ENCODE measurements at places on chromosomes 12 and 14.
A peak's percentile ranks its signal among the peaks of the same experiment; 100 is the strongest.

DNA sequence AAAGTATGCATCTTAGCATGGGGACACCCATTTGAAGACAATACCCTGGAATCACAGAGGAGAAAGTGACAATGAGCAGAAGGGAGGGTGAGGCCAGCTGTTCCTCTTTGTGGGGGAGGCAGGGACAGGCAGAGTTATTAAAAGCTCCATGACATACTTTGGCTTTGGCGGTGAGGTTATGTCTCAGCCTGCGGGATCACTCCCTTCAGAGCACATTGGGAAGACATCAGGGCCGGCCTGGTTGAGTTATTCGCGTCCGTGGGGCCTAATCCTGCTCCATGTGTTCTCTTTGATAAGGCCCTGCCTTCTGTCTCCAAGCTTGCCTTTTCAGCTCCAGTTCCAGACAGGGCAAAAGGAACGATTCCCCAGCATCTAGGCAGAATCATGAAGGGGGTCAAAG, 98.8 kb upstream of the NTF3 start:
- DNase-seq = no peak

GRCh38 chr14:74915426-74915825, 7.6 kb downstream of the RPS6KL1 start:
- DNase-seq = no peak

DNA sequence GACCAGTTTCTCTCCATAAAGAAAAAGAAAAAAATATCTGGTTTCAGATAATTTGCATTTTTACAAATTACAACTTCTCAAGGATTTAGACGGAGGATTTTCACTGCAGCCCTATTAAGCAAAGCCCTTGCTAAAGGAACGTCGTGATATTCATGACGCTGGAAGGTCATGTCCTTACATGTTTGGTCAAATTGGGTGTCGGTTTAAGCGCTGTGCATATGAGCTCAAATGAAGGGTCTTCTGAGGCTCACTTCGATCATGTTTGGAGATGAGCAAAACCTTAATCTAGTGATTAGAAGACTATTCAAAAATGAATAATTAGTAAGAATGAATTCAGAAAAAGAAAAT, 67.3 kb upstream of the USP15 start:
- no peak for DNase-seq

DNA sequence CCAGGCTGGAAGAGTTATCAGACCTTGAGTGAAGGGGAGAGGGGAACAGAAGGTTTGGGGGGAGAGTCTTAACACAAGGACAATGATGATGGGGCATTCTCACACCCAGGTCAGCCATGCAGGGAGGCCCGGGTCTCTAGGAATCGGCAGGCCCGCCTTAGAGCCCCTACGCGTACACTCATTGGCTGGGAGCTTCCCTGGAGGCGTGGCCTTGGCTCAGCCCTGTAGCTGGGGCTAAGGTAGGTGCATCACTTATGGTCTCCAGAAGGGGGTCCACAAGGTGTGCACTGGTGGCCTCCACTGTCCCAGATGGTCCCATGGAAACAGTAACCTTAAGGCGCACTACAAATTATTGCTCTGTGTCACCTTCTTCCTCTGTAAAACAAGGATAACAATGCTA, 660.1 kb downstream of the MED13L start:
- DNase-seq = no peak

DNA sequence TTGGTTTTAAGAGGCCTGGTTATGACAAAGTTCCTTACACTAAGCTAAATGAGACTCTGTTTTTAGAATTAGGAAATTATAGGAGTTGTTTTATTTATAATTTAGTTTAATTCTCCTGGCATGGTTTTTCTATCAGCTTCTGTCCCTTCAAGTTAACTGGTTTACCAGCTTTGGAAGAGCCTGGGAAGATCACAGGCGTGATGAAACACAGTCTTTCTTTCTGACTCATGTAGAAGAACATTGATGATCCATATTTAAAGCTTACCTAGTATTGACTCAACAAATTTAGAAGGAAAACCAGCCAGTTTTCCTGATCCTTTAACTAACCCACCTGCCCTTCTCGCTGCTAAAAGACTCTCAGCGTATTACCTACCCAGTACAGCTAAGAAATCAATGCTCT, 155.2 kb downstream of the TGFB3 start:
- no peak for DNase-seq

DNA sequence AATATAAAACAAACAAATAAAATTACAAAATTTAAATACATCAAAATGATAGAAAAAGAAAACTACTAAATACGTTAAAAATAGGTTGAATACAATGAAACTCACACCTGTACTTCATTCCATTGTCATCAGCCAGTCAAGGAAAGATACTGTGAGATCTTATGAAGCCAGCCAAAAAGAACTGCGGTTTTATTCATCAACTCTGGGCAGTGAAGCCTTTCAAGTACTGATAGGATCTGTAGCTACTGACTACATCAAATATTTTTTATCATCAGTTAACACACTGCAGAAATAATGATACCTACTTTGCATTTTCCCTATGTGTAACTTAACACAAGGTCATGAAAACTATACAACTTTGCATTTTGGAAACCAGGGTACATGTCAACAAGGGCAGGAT, 46.3 kb upstream of the FAR2 start:
- DNase-seq = no peak

DNA sequence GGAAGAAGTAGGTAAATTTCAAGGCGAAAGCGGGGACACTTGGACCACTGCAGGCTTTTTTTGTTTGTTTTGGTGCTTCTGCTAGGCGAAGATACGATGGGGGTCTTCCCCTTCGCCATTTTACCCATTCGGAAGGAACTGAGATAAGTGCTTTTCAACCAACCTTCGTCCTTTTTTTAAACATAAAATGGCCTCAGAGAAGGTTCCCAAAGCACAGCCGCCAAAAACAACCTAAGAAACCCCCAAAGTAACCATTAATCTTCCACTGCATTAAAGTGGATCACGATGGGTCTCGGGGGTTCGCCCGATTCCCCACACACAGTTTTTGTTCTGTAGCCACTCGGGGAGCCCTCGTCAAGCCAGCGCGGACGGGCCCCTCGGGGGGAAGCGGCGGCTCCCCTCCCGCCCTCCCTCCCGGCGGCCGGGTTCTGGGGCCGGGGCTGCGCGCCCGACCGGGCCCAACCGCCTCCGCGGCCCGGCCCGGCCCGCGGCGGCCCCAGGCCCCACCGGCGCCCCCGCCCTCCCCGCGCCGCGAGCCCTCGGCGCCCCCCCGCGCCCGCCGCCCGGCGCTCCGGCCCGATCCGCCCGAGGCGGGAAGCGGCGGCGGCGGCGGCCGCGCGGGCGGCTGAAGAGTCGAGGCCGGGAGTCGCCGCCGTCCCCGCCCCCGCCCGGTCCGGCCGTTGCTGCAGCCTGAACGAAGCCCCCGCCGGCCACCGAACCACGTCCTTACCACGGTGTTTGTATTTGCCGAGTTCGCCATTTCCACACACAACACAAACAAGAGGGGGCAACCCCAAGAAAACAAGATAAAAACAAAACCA, 790 bp downstream of the GTF2A1 start:
- peak; percentile 81 for DNase-seq

DNA sequence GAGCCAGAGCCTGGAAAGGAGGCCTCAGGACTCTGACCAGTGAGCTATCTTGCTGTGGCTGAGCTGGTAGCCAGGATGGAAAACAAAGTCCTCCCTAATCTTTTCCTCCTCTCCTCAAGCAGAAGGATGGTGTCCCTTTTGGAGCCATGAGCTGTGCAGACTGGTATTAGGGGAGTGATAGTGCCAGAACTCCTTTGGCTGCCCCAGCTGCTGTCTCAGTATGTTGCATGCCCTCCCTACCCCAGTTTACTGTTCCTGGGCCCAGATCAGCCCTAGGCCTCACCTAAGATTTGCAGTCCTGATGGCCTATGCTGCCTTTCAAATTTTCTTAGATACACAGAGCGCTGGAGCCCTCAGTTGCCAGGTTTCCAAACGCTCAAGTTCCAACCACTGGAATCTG, 150.3 kb upstream of the ALG10B start:
- DNase-seq = no peak

DNA sequence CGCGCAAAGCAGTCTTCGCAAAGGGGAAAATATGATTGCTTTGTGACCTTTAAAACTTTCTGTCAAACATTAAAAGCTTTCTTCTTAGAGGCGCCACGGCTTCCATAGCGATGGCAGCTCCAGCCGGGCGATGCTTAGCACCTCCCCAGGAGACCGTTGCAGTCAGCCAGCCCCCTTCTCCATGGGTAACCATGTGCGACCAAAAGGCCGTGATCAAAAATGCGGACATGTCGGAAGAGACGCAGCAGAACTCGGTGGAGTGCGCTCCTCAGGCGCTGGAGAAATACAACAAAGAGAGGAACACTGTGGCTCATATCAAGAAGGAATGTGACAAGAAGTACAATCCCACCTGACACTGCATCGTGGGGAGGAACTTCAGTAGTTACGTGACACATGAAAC, 12.7 kb upstream of the STON2 start:
- DNase-seq = no peak

DNA sequence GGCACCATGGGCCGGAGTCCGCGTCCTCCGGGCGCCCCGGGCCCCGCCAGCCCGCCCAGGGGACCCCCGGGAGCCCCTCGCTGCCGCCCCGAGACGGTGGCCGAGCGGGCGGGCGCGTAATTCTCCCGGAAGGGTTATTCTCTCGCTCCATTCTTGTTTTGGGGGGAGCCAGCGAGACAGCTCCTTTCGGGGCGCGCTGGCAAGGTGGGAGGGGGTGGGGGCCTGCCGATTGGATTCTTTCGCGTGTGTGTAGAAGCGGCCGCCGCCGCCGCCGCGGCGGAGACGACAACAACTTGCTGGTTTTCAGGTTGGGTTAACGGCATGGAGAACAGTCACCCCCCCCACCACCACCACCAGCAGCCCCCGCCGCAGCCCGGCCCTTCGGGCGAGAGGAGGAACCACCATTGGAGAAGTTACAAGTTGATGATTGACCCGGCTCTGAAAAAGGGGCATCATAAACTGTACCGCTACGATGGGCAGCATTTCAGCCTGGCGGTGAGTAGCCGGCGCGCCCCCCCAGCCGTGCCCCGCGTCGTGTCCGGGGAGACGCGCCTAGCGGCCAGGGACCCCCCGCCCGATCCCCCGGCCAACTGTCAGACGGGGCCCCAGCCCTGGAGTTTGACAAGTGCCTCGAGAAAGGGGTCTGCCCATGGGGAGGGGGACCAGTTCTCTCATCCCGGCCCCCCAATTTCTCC, 755 bp downstream of the SETD1B start:
- DNase-seq = peak; percentile 86

DNA sequence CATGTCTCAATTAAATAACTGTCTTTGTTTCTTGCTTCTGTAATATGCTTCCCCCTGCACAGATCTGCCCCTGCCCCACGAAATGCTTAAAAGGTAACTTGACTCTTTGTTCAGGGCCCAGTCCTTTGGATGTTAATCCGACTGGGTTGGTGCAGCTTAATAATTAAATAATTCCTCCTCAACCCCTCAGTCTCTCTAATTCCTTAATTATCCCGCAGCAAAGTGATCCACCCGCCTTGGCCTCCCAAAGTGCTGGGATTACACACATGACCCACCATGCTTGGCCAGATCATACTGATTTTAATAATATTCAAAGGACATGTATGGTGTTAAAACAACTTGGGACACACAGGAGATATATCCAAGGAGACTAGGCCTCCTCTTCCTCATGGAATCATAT, 18.2 kb upstream of the ANAPC7 start:
- DNase-seq = no peak

- no peak for DNase-seq
Measured at GRCh38 chr14:49550286-49551184, 35.6 kb downstream of the RPS29 start.

- no peak for DNase-seq
Measured at GRCh38 chr14:45559626-45560025, 306.6 kb upstream of the MIS18BP1 start.

- DNase-seq = no peak
Measured at GRCh38 chr12:85725991-85726390, 110.2 kb downstream of the RASSF9 start.

- peak; percentile 46 for DNase-seq
Measured at GRCh38 chr14:99727096-99727870, 43.2 kb downstream of the CYP46A1 start.

DNA sequence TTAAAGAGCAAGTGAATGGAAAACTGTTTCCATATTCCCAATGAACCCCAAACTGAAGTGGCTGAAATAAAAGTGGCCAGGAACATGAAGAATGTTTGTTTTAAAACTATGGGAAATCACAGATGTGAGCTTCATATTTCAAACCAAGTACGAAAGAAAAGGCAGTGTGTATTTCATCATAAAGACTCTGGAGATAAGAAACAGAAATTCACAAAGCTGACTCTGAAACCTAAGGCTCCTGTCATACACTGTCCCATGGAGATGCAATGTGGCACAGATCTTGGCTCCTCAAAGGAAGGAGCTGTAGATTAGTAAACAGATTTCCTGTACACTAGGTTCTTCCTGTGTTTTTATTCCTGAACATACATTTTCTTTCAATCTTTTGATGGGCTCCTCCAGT, 304.4 kb downstream of the MED13L start:
- no peak for DNase-seq

DNA sequence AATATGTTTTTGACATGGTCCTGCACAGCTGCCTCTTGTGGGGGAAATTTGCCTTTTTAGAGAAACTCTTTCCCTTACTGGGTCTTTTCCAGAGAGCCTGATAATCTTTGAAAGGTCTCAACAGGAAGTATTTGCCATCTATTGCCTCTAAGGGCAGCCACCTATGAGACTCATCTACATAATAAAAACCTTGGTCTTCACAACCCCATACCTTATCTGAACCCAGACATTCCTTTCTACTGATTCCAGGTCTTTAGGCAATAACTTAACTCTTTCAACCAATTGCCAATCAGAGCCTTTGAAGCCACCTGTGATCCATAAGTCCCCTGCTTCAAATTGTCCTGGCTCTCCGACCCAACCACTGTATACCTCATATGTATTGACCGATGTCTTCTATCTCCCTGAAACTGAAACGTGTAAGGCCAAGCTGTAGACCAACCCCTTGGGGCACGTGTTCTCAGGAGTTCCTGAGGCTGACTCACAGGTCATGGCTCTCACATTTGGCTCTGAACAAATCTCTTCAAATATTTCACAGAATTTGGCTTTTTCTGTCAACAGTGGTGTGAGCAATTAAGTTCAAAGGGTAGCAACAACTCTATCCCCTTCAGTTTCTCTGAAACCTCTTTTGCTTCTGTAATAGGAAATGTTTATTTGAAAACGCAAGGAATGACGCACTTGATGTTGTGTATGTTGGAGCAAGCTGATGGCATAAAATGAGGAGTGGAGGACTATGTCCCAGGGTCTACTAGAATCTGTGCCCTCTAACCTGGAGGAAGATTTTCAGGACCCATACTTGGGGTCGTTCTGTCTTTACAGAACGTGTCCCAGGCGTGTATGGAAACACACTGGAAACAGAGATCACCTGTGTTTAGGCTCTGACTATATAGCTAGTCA, 49.2 kb upstream of the EIF5 start:
- DNase-seq = no peak

GRCh38 chr14:35854696-35855270, 28.6 kb downstream of the BRMS1L start:
- no peak for DNase-seq

GRCh38 chr12:92224685-92225331, 79.2 kb upstream of the BTG1 start:
- DNase-seq = no peak

DNA sequence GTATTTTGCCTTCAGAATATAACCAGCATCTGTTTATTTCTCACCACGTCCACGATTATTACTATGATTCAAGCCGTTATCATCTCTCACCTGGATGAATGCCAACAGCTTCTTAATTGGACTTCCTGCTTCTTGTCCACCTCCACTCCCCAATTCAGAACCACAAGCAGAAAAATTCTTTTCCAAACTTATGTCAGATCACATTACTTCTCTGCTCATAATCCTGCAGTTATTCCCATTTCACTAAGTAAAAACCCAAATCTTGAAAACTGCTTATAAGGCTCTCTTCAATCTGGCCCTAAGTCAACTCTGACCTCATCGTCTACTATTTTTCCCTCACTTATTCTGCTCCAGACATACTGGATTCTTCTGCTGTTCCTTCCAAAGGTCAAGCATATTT, 2.0 kb downstream of the CRY1 start:
- no peak for DNase-seq
